Cortex of kidney (tissue), 1 donor: ENCODE measurements at places on chromosomes 2 and 18.

DNA sequence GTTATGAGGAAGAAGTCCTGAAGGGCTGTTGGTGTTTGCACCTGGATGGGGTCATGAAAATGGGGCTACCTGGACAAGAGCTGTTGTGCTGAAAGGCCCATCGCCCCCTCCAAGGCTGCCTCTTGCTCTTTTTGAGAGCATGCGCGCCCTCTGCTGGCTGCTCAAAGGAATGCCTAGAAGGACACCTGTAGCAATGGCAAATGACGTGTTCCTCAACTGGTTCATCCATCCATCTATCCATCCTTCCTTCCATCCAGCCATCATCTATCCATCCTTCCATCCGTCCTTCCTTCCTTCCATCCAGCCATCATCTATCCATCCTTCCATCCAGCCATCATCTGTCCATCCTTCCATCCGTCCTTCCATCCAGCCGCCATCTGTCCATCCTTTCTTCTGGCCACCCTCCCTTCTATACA, 17.2 kb upstream of the RPL31 start:
- no peak for DNase-seq

GRCh38 chr2:203782262-203782976, 76.0 kb downstream of the CD28 start:
- DNase-seq: no peak

DNA sequence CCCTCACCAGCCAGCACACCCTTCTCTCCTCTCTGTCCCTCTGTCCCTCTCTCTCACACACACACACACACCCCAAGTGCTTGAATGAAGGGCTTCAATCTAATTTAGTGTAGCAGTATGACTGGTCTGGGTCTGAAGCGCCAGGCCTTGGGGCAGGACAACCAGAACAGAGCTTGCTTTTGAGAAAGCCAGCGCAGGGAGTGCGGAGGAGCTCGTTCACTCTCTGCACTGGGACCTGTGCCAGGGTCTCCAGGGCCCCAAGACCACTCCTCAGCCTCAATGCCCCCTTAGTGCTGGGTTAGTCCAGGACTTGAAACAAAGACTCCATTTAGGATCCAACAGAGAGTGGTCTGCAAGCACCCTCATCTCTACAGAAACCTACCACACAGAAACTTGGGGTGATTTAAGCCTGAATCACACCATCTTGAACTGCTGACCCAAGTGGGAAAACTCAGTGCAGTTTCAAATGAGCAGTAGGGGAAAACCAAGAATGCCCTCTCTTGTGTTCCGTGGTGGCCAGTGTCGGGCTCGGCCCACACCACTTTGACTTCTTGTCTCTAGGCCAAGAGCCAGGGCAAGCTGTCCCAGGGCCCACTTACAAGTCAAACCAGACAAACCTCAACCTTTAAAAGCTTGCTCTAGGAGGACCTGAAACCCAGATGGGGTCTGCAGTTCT, 66.6 kb upstream of the WIPF1 start:
- no peak for DNase-seq

- DNase-seq: no peak
Observed at GRCh38 chr2:468648-469336, 180.9 kb upstream of the ALKAL2 start.

DNA sequence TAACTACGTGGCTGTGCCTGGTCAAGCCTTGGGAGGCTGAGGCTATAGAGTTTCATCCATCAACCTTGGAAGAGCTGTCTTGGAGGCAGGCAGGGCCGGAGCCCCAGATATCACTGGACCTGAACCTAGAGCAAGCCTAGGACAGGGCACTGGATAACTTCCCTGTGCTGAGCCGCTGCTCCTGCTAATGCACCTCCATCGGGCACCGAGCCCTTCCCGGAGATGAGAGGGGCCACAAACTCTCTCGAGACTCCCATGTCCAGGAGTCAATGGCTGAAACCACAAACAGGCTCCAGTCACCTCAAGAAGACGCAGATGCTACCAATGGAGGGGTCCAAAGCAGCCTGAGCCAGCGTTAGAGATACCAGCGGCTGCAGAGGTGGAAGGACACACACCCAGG, 866.0 kb downstream of the LRP1B start:
- no peak for DNase-seq

DNA sequence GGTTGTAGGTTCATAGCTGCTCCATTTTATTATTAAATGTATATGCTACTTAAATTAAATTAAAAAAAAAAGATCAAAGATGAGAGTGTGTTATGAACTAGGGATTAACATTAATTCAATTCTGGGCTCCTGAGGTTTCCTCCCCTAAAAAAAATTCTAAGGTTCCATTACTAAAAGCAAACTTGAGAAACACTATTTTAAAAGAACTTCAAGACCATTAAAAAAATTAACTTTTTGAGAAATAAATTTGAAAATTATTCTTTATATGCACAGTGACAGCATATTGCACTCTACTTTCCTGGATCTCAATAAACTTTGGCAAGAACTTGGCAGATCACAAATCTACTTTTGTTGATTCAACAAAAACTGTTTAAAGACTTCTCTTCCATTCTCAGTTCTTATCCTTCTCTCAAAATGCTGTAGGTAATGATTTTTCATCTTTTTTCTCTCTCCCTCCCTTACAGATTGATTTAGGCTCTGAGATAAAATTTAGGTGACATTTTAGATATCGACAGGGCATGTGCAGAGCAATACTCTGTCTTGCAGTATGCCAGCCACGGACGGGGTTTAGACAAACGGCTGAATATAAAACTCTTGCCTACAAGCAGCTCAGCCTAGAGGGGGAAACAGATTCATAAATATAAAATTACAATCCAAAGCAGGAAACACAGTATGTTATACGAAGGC, 592 bp upstream of the MARS2 start:
- DNase-seq: no peak

DNA sequence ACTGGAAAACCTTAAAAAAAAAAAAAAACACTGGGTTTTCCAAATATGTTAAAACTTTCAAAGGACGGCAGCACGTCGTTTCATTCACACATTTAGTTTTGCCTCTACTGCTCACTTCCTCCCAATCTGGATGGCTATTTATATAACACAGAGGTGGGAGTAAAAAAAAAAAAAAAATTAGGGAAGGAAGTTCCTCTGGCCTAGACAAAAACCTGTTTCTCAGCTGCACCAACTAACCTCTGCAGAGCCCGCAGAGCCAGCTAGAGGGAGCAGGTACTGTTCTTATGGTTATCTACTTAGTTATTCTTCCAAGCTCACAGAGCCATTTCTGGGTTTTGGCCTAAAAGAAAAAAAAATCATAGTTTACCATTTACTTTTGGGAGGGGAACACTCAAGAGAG, 28.1 kb downstream of the SLC1A4 start:
- DNase-seq: no peak

DNA sequence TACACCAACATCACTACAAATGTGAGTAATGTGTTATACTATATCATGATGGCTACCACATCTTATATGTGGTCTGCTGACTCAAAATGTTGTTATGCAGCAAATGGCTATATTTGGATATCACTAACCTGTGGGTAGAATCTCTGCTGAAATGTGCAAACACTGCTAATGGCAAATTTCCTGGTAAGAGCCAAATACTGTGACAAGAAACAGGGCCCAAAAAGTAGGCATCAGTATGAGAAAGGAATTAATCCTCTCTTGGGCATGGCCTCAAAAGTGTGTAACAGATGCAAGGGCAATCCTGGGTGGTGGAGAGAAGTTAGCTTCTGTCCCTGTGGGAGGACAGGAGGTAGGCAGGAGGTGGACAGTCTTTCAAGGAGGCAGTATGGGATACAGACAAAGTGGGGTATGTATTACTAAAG, 13.3 kb downstream of the ATF2 start:
- DNase-seq: no peak

GRCh38 chr18:55900380-55900779, 312.4 kb upstream of the TCF4 start:
- DNase-seq: no peak

GRCh38 chr18:75066021-75066880, 142.7 kb downstream of the PTGR3 start:
- no peak for DNase-seq

GRCh38 chr18:42183746-42184145, 228.7 kb downstream of the PIK3C3 start:
- DNase-seq: no peak

DNA sequence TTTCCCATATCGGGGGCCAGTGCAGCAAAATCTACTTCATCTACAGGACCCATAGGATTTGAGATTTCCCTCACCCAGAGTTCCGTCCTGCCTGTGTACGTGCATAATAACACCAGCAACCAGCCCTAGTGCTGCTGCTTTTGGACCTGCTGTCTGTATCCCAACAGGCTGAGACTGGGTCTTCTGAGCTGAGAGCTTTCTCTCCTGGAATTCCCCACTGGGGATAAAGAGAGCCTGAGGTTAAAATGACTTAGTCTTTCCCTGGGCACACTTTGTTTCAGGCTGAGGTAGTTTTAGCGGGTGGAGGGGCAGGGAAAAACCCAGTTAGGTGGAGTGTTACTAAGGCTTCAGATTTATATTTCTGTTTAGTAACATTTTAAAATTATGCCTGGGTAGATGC, 62.5 kb downstream of the SERTAD2 start:
- no peak for DNase-seq

DNA sequence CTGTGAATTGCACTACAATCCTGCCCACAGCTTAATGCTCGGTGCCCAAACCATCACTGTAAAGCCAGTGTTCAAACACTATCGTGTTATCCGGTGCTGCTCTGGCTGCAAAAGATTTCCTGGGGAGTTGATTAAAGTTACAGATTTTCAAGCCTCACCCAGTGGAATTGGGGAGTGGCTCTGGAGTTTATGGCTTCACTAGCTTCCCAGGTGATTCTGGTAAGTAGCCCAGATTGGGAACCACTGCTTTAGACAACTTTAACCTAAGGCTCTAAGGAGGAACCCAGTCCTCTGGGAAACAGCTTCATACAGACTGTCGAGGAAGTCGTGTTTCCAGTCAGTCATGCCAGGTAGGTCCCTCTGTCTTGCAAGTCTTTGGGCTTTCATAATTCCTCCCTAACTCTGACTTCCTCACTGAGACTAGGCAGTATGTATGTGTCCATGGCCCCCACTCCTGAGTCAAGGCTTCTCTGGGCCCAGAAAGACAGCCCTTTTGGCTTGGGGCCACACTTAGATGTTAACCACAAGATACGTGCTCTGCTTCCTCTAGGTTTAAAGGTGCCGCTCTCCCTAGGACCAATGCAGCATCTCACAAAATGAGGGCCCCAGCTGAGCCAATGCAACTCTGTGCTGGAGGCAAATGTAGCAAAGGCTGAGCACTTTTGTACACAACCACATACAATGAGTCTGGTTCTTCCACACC, 299.7 kb downstream of the PRKCE start:
- DNase-seq: no peak

- DNase-seq: no peak
Observed at GRCh38 chr2:216608525-216608924, 24.7 kb upstream of the IGFBP2 start.

DNA sequence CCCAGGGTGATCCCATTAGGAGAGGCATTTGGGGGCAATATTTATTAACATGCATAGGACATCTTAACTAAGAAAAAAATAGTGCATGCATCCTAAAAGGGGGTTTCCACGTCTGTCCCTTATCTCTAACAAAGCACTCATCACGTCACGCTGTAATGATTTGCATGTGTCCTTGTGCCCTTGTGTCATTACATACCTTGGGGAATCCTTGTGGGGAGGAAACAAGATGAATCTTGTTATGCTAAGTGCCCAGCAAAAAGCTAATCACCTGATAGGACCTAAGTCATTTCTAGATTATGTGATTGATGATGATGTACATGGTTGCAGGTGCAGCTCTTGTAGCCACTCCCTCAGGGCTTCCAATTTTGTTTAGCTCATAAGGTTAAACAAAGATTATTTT, 250.9 kb downstream of the FBXO15 start:
- no peak for DNase-seq

DNA sequence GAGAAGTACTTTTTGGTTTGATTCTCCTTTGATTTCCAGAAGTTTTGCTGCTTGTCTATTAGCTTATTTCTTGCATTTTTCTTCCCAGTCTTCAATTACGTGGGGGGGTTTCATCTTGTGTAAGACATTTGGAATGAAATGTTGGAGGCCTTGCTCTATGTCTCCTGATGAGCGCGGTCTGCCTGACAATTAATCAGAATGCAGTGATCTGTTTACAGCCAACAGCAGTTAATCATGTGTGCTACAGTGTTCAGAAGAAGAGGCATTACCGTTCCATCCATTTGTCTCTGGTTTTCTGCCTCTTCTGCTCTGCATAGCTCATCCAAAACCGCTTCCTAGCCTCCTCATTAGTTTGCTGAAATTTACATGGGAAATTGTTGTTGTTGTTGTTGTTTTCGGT, 134.4 kb upstream of the ST6GAL2 start:
- DNase-seq: no peak

- DNase-seq: no peak
Observed at GRCh38 chr2:168343586-168343985, 96.2 kb upstream of the STK39 start.

- no peak for DNase-seq
Observed at GRCh38 chr2:200288670-200289429, 17.6 kb upstream of the SPATS2L start.

GRCh38 chr2:234291765-234292204, 205.1 kb downstream of the ARL4C start:
- no peak for DNase-seq

DNA sequence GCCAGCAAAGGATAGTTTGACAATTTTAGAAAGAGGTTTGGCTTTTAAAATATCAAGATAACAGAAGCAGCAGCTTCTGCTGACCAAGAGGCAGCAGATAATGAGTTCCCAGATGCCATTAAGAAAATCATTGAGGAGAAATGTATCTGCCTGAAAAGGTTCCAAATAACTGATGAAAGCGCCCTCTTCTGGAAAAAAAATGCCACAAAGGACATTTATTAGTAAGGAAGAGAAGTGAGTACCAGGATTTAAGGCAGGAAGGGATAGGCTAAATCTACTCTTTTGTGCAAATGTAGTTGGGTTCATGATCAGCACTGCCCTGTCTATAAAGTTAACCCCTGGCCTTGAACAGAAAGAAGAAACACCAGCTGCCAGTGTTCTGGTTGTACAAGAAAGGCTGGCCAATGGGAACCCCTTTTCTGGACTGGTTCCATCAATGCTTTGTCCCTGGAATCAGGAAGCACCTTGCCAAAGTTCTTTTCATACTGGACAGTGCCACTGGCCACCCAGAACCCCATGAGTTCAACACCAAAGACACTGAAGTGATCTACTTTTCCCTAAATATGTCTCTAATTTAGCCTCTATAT, 40.6 kb downstream of the DHX57 start:
- no peak for DNase-seq
